Sigmoid colon (tissue), 7 donors: ENCODE measurements at places on chromosomes 3 and 15. TPM values are rescaled to one million over a fixed set of nuclear protein-coding genes. Genes with fewer than 3 reads are reported as not detected.

GRCh38 chr3:107999215-107999775, 91.5 kb downstream of the CD47 start:
- no peak overlapping the region for H3K4me3 ChIP-seq
- H3K27me3 ChIP-seq, result no peaks in the 10 kb centered on the region
- H3K4me1 ChIP-seq, result no peaks in the 10 kb centered on the region
- H3K36me3 ChIP-seq, result no peaks in the 10 kb centered on the region

The QARS1 gene
- 158 TPM for total RNA-seq

The EXD1 gene
- not detected for total RNA-seq

DNA sequence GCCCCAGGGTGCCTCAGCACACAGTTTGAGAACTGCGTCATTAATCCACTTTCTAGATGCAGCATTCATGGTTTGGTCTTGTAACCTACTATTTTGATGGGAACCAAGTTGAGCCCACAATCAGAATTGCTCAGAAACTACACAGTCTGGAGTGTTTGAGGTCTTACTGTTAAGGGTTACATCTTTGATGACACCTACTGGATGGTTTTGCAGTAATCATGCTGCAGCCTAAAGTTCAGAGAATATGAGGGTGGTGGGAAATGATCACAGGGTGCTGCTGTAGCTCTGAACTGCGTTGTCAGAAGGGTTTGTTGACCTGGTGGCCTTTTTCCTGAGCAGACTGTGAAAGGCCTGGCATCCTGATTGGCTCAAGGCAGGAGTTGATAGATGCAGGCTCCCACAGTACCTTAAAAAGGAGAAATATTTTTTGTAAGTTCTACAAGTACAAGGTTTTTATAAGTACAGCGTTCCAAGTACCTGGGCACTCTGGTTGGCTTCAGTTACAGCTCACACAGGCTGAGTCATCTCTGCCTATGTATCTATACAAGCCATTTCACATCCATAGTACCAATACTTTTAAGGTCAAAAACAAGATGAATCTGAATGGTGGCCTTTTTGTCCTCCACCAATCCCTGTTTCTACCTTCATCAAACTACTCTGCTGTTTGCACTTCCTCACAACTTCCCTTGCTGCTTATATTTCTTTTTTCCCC, 60.5 kb upstream of the ACKR4 start:
- DNase-seq, result no peak
- H3K4me1 ChIP-seq, result no peaks in the 10 kb centered on the region
- H3K27me3 ChIP-seq, result no peaks in the 10 kb centered on the region

- H3K27me3 ChIP-seq, result no peaks in the 10 kb centered on the region
- no peak overlapping the region for H3K4me3 ChIP-seq
- no peaks in the 10 kb centered on the region for H3K4me1 ChIP-seq
- H3K36me3 ChIP-seq, result no peaks in the 10 kb centered on the region
- no peak for DNase-seq
- H3K27ac ChIP-seq, result no peak overlapping the region
Observed at GRCh38 chr15:74983725-74984231, 11.6 kb upstream of the SCAMP5 start.

DNA sequence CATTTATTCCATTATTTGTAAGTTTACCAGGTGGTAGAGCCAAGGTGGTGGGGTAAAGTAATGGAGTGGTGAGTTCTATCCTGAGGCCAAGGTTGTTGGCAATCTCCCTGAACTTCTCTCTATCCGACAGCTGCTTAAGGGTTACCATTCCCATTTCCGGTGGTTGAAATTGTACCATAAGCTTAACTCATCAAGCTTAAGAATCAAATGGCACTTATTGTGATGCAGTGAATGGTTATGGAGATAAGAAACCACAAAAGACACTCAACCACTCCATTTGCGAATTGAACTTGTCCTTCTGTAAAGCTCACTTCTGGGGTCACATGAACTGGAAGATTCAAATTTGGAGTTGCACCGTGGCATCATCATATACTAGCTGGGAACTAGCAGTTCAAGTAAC, 287.4 kb upstream of the SLCO3A1 start:
- H3K36me3 ChIP-seq, result no peaks in the 10 kb centered on the region
- DNase-seq, result no peak
- H3K27ac ChIP-seq, result no peak overlapping the region
- no peak overlapping the region for H3K4me3 ChIP-seq

DNA sequence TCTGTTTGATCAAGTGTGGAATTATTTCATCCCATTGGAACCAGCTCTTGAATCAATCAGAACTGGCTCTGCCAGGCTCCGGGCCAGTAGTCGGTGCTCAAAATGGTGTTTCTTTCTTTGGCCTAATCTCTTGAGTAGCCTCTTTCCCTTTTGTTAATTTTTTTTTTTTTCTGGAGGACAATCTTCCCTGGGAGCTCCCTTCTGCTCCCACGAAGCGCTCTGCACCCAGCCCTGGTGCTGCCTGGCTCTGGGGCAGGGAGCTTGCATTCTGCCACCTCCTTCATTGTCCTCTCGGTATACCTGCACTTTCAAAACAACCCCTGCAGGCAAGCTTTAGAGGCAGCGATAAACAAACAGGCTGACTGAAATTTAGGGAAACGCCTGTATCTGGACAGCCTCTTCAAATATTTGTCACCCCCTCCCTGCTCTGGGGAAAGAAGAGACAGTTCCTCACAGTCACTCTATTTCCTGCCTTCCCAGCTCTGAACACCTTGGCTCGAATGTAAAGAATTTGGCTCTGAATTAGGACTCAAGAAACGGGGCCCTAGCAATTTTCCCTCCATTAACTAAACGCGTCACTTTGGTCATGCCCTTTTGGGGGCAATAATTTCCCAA, 1.1 kb upstream of the THSD4 start:
- H3K27ac ChIP-seq, result no peak overlapping the region
- no peak for DNase-seq

DNA sequence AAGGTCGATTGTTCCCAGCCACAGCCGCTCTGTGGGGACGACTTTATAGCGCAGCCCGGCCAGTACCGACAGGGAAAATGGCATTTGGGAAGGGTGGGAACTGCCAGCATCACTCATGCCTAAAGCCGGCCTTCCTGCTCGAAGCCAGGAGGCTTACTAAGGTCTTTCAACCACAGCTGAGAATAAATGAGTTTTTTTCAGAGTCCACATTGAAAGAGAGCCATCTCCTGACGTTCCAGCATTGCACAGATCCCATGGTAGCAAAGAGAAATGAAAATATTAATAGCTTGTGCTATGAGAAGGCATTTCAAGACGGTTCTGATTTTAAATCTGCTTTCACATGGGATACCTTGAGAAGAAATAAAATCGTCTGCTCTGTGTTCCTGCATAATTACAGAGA, 230.2 kb upstream of the IGF1R start:
- DNase-seq, result no peak
- H3K4me3 ChIP-seq, result no peak overlapping the region
- no peaks in the 10 kb centered on the region for H3K27me3 ChIP-seq
- H3K36me3 ChIP-seq, result no peaks in the 10 kb centered on the region

GRCh38 chr15:57541805-57542504, 49.7 kb upstream of the MYZAP start:
- no peak overlapping the region for H3K27ac ChIP-seq
- no peaks in the 10 kb centered on the region for H3K4me1 ChIP-seq
- no peak overlapping the region for H3K4me3 ChIP-seq
- DNase-seq, result peak; percentile 77
- H3K27me3 ChIP-seq, result peaks cover 23% of the 10 kb centered on the region

The MYEF2 gene
- total RNA-seq, result 80.4 TPM

DNA sequence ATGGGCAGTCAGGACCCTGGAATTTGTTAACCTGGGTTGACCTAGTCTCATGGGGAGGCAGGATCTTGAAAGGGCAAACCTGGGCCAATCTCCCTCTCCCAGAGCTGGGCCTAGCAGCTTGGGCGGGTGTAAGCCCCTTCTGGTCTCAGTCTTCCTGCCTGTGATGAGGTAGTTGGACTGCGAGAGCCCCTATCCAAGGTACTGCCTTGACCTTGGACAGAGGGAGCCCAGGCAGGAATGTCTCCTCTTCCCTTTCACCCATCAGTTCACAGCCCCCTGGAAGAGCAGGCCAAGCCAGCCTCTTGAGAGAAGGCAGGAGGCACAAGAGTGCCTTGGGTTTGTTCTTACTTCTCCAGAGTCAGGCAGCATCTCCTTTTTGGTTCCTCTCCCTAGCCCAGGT, 24.7 kb upstream of the SEMA3F start:
- H3K36me3 ChIP-seq, result no peaks in the 10 kb centered on the region
- no peaks in the 10 kb centered on the region for H3K27me3 ChIP-seq
- H3K27ac ChIP-seq, result no peak overlapping the region

DNA sequence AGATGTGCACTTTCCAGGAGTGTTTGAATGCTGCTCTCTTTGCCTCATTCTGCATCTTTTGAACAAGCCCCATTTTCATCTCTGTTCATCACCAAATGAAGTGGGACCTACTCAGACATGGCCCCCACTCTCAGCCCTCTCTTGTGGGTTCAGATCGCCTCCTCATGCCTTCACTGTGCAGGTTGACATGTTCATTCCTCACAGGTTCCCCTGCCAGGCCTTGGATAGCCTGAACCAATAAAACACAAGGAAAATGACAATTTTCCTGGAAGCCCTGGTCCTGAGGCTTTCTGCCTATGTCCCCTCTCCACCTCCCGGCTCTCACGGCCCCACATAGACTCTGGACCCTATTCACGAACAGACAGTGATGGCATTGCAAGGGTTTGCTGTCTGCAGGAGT, 17.7 kb downstream of the KLF15 start:
- DNase-seq, result peak; percentile 60
- no peaks in the 10 kb centered on the region for H3K27me3 ChIP-seq

DNA sequence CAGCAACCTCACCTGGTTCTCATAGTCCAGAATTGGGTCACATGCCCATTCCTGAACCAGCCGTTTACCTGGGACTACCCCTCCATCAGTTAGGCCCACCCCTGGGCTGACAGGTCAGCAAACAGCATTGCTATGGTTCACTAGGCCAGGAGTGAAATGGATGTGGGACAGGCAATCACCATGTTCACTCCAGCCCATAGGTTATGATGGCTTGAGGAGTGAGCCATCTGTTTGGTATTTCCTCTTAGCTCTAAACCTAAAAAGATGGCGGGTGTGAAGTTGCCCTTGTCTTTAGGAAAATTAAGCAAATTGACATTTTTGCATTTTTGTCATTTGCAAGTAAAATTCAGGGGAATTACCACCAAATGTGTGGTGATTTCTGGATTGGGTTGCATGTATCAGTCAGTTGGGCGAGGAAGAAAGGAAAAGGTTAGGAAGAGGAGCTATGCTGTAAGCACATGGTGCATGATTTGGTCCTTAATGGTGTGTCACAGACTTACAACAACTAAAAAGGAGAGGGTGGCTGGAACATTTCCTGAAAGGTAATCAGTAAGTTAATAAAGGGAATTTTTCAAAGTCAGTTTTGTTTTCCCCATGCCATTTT, 17.2 kb downstream of the NXPE3 start:
- no peak overlapping the region for H3K27ac ChIP-seq
- no peaks in the 10 kb centered on the region for H3K27me3 ChIP-seq
- no peak for DNase-seq
- peaks cover 42% of the 10 kb centered on the region for H3K36me3 ChIP-seq
- no peak overlapping the region for H3K4me3 ChIP-seq
- no peaks in the 10 kb centered on the region for H3K4me1 ChIP-seq

- no peak for DNase-seq
- H3K4me1 ChIP-seq, result no peaks in the 10 kb centered on the region
- H3K4me3 ChIP-seq, result no peak overlapping the region
- H3K27me3 ChIP-seq, result no peaks in the 10 kb centered on the region
- H3K27ac ChIP-seq, result no peak overlapping the region
Observed at GRCh38 chr3:42975955-42976354, 3.2 kb upstream of the GASK1A start.

- H3K27ac ChIP-seq, result peak overlapping the region; percentile 21
- H3K36me3 ChIP-seq, result no peaks in the 10 kb centered on the region
- no peak overlapping the region for H3K4me3 ChIP-seq
- peaks cover 37% of the 10 kb centered on the region for H3K4me1 ChIP-seq
- no peaks in the 10 kb centered on the region for H3K27me3 ChIP-seq
- DNase-seq, result no peak
Observed at GRCh38 chr15:50059883-50060282, 59.1 kb downstream of the ATP8B4 start.

- H3K4me3 ChIP-seq, result no peak overlapping the region
- H3K27me3 ChIP-seq, result no peaks in the 10 kb centered on the region
- no peak for DNase-seq
- H3K4me1 ChIP-seq, result no peaks in the 10 kb centered on the region
Observed at GRCh38 chr15:90685591-90686434, 31.3 kb upstream of the BLM start.

The MUC4 gene
- not detected for total RNA-seq

- H3K4me3 ChIP-seq, result no peak overlapping the region
- no peaks in the 10 kb centered on the region for H3K36me3 ChIP-seq
- H3K4me1 ChIP-seq, result no peaks in the 10 kb centered on the region
- H3K27me3 ChIP-seq, result no peaks in the 10 kb centered on the region
- DNase-seq, result peak; percentile 69
Observed at GRCh38 chr3:31188112-31188511, 293.7 kb upstream of the GADL1 start.

DNA sequence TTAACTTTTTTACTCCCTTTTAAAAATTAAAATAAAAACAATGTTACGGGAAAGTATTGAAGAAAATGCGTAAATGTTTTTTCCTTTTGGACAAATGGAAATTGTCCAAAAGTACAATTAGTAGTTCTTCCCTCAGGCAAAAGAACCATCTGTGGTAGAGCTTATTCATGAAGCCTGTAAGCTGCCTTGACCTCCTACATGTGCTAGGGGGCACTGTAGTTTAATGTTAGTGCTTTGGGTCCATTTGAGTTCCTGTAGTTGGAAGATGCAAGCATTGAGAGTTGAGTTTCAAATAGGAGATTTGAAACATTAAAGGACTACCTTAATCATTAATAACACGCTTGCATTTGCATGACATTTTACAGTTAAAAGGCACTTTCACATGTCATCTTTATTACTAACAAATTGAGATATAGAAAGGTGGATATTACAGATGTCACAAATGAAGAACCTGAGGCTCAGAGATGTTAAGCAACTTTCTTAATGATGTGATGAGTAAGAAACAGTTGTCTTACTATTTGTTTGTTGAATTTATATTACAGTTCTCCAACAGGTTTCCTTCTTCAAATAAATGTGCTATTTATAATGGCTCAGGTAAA, 1.8 kb upstream of the ZNF385D start:
- peaks cover 8% of the 10 kb centered on the region for H3K4me1 ChIP-seq
- no peak overlapping the region for H3K4me3 ChIP-seq
- no peaks in the 10 kb centered on the region for H3K36me3 ChIP-seq
- H3K27me3 ChIP-seq, result peaks cover 23% of the 10 kb centered on the region

GRCh38 chr15:27463525-27464088, 492.6 kb downstream of the GABRG3 start:
- DNase-seq, result no peak
- no peaks in the 10 kb centered on the region for H3K4me1 ChIP-seq
- no peaks in the 10 kb centered on the region for H3K27me3 ChIP-seq
- no peak overlapping the region for H3K4me3 ChIP-seq
